ENCODE measurements at places on chromosomes 4 and X.

DNA sequence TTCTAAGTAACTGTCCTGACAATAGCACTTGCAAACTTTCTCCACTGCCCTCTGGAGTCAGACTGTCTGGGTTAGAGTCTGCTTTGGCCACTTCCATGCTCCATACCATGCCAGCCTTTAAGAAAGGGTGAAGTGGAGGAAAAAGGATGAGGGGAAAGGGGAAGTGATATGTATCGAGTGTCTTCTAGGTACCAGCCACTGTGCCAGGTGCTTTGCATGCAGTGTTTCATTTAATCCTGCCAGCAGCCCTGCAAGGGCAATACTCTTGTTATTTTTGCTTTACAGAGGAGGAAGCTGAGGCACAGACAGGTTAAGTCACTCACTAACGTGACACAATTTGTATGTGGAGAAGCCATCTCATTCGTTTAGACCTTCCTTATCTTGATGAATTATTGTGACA, 55.6 kb downstream of the RTL9 start:
- DNase-seq = no peak

GRCh38 chr4:159368320-159368719, 265.4 kb downstream of the RAPGEF2 start:
- no peak for DNase-seq

DNA sequence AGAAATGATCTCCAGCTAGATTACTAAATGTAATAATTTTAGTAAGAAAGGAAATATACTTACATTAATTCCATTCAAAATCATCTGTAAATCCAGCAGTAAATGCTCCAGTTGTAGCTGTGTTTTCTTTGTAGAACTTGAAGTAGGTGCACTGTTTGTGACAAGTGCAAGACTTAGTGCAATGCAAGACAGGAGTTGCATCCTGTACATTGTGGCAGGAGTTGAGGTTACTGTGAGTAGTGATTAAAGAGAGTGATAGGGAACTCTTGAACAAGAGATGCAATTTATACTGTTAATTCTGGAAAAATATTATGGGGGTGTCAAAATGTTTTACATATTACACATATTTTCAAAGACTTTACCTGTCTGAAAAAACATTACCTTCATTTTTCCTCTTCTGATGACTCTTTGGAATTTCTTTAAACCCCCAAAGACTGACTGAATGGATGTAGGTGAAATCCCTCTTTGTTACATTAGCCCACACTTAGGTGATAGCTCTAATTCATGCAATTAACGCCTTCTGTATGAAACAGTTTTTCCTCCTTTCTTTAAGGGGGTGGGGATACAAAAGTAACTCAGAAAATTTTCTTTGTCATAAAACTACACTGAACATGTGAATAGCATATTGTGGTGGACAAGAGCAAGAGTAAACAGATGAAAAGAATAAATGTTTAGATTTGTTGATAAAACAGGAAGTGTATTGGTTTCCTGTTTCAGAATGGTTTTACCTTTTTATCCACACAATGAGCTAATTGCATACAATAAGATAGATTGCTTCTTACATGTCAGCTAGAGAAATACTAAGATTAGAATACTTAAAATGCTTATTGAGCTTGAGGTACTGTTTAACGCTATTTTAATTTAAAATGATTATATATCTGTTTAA, at the start of gene IL2:
TSS of gene IL2 (minus strand) at position 495 of the 886 bp plus-strand sequence. CDS start at position 210, 285 bp downstream.
- no peak for DNase-seq

DNA sequence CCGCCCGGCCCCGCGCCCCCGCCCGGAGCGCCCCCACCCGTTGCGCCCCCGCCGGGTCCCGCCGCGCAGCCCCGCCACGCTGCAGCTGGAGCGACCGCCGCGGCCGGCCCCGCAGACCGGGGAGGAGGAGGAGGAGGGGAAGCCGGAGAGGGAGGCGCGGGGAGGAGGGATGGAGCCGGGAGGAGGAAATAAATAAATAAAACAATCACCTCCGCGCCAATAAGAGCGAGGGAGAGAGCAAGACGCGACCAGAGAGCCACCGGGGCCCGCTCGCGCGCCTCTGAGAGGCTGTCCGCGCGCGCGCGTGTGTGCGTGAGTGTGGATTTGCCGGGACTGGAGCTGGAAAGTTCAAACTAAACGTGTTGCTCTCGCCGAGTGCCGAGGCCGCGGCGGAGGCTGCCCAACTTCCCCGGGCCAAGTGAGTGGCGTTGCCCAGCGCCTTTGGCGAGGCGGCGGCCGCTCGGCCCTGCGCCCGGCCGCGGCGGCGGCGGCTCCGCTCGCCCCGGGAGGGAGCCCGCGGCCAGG, 2184.4 kb upstream of the TENM3 start:
- no peak for DNase-seq

- no peak for DNase-seq
Measured at GRCh38 chr4:136383082-136383481, 1149.2 kb downstream of the PCDH18 start.
